Dorsolateral prefrontal cortex (tissue), 122 donors: ENCODE measurements at places on chromosomes 5 and 9.

GRCh38 chr5:164597293-164597900 lies 1092.0 kb downstream of the MAT2B start:
- no peak for DNase-seq

DNA sequence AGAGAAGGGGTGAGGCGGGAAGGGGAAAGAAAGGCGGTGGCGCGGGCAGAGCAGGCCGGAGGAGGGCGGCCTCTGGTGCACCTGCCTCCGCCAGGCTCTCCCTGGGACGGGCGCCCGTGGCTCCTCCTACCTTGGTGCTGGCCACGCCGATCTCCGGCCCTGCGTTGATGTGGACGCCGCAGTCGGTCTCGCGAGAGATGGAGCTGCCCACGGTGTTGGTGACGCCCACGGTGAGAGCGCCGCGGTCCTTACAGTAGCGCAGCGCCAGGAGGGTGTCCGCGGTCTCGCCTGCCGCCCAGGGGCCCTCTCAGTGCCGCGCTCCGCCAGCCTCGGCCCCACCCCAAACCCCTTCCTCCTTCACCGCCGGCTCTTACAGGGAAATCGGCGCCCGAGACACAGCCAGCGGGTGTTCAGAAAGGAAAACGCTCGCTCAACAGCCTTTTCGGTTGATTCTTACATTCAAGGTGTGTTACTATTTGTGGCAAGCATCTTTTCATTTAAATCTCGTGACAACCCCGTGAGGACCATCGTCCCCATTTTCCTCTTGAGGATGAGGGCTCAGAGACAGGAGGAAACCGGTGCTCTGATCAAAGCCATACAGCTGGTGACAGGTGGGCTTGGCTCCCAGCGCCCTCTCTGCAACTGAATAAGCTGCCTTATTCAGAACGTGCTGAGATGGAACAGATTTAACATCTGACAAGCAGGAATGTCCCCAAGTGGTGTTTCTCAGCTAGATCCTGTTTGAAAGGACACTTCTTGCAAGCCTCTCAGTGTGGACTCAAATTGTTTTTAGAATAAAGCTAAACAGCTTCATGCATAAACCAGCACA lies 22.0 kb upstream of the MAPK9 start:
- DNase-seq, result peak; percentile 55

DNA sequence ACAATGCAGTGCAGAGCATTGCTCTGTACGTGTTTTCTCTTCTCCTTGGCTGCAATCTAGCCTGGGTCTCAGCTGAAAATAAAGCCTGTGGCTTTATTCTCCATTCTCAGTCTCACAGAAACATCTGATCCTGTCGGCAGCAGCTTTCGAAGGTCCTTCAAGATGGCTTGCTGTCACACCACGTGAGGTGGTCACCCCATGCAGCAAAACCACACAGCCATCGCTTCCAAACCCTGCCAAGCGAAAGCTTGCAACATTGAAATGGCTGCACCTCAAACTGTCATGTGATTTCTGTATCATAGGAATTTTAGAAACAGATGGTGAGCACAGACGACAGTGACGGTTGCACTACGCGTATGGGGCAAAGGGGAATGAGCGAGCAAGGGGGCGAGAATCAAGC lies 98.5 kb upstream of the SMARCA2 start:
- DNase-seq, result peak; percentile 28

GRCh38 chr5:59517926-59518585 lies 375.5 kb downstream of the PDE4D start:
- DNase-seq, result no peak

DNA sequence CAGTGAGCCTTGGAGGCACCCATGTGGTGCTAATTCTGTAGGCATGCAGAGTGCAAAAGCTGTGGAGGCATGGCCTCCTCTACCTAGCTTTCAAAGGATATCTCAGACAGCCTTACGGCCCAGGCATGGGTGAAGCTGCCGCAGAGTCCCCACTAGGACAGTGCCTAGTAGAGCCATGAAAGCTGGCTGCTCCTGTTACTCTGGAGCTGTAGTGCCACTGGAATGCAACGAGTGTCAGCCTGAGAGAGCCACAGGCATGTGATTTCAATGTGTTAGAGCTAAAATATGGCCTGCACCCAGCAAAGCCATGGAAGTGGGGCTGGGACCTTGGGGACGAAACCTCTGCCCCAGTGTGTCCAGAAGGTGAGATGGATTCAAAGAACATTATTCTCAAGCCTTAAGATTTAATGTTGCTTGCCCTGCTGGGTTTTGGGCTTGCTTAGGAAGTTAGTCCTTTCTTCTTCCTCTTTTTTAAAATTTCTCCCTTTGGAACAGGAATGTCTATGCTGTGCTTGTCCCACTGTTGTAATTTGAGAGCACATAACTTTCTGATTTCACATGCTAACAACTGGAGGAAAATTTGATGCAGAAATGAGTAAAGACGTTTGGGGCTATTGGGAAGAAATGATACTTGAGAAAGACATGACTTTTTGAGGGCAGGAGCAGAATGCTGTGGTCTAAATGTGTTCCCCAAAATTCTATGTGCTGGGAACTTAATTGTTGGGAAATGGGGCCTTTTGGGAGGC lies 298.4 kb downstream of the PSAT1 start:
- no peak for DNase-seq

- DNase-seq, result no peak
These were observed at the start of gene CDKN2A for GRCh38 chr9:21993893-21994555. CDKN2A (minus strand) TSS chr9:21994392.

DNA sequence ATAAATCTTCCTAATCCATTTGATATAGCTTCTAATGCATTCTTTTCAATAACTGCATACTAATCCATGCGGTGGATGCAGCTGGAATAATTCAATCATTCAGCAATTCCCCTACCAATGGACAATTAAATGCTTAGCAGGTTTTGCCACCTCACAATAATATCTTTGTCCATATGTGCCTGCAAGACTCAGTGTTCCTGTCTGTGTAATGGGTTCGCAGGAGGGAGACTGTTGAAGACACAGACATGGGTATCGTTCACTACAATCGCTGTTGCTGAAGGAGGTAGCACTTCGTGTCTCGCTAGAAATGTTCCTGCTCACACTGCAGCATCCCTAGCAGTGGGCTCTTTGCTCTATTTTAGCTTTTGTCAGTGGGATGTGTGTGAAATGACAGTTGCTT lies 214.4 kb downstream of the MED10 start:
- no peak for DNase-seq

GRCh38 chr9:18743971-18744370 lies 270.0 kb downstream of the ADAMTSL1 start:
- DNase-seq, result no peak

- peak; percentile 44 for DNase-seq
These were observed 513 bp downstream of the FAM193B start for GRCh38 chr5:177553671-177554429.

GRCh38 chr5:134651531-134651930 lies 2.9 kb downstream of the SEC24A start:
- DNase-seq, result no peak

DNA sequence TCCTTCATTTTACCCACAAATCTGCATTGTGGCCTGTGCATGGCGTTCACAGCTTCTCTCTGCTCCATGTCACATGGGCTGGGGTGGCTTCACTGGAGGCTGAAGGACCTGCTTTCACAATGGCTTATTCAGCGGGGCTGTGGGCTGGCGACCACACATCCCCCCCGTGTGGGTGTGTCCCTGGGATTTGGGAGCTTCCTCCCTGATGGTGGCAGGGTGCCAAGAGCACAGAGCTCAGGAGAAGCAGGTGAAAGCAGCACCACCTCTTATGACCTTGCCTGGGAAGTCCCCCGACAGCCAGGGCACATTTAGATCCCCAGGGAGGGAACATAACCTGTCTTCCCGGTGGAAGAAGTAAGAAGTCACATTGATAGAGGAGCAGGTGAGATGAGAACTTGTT lies 5.0 kb upstream of the MED10 start:
- no peak for DNase-seq

DNA sequence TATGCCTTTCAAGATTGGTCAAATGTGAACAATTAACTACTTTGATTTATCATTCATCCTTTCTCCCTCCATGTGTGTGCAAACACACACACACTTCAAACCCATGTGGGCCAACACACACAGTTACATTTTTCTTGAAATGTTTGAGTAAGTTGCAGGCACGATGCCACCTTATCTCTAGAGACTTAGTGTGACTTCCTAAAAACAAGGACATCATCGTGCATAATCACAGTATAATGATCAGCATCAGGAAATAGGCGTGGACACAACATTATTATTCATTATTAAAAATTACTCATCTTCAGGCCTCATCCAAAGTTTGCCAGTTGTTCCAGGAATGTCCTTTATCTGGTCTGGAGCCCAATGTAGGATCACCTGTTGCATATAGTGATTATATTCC lies 209.5 kb downstream of the GNA14 start:
- no peak for DNase-seq

- no peak for DNase-seq
These were observed 93.7 kb upstream of the ERBIN start for GRCh38 chr5:65832603-65833228.

DNA sequence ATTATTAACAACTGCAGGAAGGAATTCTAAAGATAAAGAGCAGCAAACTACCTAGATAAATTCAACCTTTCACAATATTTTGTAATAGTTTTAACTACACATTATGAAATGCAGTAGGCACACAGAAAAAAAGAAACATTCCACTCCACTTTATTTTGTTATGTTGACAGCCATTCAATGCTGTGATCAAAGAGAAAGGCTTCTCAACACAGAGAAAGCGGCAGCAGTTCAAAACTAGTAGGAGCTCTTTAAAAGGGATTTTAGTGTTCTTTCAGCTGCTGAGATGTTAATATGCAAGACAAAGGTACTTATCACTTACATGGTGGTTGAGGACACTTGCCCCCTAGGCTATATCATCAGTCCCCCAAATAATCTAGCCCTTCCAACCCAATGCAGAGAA lies 11.6 kb downstream of the CEMIP2 start:
- no peak for DNase-seq

DNA sequence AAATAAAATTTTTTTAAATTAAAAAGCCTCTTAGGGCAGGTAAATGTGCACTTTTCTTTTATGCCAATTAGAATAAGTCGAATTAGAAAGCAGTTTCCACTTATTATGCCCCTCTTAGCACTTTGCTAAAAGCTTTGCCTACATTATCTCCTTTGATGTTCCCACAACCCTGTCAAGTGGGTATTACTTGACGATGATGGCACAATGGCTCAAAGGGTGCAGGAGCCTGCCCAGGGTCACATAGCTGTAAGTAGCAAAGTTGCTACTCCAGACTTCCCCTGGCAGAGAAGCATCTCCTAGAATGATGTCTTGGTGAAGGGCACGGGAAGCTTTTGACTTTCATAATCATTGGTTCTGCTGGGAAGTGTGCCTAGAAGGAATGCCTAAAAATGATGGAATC lies 18.4 kb upstream of the IQGAP2 start:
- no peak for DNase-seq

DNA sequence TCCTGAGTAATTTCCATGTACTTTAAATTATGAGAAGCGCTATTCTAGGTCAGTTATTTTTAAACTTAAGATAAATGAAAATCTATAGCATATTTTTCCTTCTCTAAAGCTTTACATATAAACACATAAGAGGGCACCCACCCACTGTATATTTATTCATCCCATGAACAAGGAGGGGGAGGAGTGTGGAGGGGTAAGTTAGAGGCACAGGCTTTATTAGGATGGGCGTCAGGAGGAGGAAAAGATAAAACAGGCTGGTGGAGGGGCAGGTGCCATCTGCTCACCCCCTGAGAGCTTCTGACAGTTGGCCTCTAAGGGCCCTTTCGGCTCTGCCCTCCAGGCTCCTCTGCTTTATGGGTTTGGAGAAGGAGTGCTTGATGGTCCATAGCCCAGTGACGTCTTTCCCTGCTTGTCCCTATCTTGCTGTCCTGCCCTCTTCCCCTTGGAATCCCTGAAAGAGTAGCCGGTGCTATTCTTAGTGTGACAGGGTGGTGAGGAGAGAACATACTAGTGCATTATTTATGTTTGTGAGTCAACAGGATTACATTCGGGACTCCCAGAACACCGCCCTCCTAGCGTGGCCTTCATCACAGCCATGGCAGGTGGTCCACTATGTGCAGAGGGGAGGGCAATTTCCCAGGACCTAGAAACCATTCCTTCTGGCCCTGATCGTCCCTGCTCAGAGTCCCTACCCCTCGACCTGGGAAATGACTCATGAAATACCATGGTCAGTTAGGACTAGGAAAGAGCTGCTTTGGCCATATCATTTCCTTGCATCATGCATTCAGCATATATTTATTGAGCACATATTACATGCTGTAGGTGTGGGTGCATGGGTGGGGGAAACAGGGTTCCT lies 7.9 kb upstream of the SYNPO start:
- DNase-seq, result no peak

DNA sequence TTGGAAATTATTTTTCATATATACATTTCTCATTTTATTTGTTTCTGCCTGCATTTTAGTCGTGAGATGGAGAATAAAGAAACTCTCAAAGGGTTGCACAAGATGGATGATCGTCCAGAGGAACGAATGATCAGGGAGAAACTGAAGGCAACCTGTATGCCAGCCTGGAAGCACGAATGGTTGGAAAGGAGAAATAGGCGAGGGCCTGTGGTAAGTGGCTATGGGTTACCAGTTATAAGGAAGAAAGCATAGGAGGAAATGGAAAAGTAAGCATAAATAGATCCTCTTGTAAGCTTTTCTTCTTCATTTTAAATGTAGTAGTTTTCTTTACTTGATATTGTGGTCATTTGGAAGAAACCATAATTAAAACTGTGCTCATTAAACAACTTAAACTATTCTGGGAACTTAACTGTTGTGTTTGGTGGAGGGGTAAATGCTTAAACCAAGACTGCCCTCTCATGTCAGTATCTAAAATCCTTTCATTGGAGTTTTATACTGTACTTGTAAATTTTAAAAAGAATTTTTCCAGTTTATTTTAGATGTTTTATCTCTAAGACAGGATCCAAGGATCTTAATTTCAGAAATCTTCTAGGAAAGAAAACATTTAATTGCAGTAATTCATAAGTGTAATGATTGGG lies 41.3 kb downstream of the MAP3K1 start:
- no peak for DNase-seq

DNA sequence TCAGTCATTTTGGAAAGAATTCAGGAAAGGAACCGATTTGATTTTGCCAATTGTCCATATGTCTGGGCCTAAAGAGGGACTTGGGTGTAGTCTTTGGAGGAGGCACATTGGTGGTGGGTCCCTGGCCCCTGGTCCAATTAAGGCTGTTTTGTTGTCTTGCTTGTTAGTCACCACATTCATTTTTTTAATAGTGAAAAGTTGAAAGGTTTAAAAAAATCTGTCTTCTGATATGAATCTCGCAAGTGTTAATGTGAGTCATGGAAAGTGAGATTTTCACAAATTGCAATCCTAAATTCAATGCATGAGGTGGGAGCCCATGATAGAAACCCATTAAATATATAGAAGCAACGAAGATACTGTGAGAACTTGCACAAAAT lies 165.9 kb upstream of the OTULINL start:
- DNase-seq, result no peak
